ENCODE measurements at places on chromosomes 2 and 18. TPM values are rescaled to one million over a fixed set of nuclear protein-coding genes. Genes with fewer than 3 reads are reported as not detected.

- DNase-seq, result no peak
Measured at GRCh38 chr2:64137567-64137966, 6.7 kb downstream of the PELI1 start.

GRCh38 chr2:238158509-238159070, at the start of gene ERFE:
ERFE (plus strand) TSS chr2:238158970; CDS start chr2:238159008, 38 bp downstream.
- DNase-seq, result no peak

DNA sequence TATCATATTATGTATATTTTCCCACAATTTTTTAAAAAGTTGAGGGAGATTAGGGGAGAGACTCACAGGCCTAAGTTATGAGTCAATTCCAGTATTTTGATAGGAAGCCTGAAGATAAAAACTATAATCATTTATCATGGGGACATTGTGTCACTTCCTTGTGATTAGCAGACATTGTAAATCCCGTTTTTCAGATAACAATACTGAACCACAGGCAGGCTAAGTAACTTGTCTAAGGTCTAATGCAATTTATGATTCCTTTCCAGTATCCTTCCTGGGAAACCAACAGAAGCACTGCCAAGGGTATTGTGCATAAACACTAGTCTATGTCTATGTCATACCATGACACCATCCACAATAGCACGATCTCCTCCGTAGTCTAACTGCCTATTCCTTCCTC, 235.2 kb upstream of the PIK3C3 start:
- no peak for DNase-seq

DNA sequence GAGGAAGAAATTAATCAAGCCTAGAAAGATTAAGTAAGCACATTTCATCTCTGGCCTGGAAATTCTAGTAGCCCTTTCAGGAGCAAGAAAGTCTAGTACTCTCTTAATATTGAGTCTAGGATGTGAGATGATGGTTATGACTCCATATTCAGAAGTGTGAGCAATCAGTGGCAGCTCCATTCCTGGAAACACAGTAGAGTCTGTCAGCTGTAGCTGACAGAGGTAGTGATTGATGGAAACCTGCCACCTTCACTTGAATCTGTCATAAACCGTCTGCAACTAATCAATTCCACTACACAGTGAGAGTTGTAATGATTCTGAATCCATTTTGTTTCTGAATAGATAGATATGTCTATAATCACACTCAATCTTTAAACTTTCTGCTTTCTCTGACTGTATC, 635.1 kb downstream of the IRS1 start:
- DNase-seq, result no peak

Gene APOB
- 0.10 TPM for total RNA-seq

DNA sequence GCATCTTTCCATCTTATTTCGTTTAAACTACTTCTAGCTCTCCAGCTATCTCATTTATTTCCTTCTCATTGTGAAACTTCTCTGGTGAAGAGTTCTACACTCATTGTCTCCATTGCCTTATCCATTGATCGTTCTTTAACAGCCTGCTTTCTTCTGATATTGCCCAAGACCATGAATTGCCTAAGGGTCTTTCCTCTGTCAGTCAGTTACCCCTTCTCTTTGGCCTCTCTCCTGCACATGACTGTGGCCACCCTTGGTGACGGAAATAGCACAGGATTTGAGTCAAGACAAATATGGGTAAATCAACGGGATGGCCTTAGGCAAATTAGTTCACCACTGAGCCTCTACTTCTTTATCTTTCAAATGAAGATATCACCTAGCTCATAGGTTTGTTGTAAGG, 26.6 kb downstream of the NHEJ1 start:
- no peak for DNase-seq

- no peak for DNase-seq
Measured at GRCh38 chr2:158818511-158818910, 23.4 kb downstream of the DAPL1 start.

DNA sequence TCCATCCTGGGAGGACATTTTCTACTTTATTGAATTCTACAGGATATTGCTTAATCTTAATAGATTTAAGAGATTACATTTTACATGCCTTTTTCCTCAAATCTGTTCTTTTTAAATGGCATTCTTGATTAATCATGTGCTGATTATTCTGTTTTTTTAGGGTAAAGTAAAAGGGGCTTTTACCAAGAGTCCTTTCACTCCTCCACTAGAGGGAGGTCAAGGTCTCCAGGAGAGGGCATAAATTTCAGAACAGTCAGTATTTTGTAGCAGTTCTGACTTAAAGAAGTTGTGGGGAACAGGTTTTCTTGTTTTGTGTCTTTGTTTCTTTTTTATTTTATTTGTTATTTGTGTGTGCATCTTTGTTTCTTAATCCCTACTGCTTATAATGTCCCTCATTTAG, 25.4 kb downstream of the WDR75 start:
- DNase-seq, result no peak

GRCh38 chr2:97699765-97700444, 13.5 kb upstream of the ZAP70 start:
- DNase-seq, result no peak

Gene HOXD9
- total RNA-seq, result 7.6 TPM

Gene RALB
- 132 TPM for total RNA-seq

DNA sequence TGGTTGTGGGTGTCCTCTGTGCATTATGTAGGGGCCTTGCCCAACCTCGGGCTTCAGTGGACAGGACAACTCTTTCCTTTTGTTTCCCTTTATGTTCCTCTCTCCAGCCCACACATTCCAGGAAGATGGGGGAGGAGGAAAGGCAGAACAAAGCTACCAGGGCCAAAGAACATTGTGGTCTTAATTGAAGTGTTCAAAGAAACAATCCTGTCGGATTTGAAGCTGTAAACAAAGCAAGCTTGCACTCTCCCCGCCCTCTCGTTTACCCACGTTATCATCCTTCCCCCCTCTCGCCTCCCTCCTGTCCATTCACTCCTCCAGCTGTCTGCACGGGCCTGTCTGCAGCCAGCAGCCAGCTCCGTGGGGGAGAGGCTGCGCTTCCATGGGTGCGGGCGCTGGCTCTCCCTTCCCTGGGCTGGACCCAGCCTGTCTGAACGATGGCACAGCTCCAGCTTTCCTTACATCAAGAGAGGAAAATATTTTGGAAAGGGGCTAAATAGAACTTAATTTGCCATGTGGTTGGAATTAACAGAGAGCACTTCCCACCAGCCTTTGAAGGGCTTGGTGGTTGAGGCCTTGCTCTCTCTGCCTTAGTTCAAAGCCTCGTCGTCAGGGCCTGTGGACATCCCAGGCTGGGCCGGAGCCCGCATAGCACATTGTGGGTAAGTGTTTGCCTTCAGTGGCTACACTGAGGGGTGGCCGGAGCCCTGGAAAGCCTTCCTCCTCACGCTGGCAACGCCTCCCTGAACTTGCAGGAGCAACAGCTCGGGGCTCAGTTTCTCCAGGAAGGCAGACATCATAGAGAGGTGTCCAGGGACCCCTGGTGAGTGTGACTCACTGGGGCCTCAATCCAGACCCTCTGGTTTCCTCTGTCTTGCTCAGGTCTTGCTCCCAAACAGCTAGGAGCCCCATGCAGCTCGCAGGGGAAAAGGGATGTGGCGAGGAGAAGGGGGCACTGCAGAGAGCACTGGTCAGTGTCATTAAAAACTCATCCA, 60.6 kb upstream of the HS6ST1 start:
- no peak for DNase-seq

Gene HSBP1L1
- 5.6 TPM for total RNA-seq

Gene CCBE1
- 9.0 TPM for total RNA-seq

Gene IL36G
- not detected for total RNA-seq

DNA sequence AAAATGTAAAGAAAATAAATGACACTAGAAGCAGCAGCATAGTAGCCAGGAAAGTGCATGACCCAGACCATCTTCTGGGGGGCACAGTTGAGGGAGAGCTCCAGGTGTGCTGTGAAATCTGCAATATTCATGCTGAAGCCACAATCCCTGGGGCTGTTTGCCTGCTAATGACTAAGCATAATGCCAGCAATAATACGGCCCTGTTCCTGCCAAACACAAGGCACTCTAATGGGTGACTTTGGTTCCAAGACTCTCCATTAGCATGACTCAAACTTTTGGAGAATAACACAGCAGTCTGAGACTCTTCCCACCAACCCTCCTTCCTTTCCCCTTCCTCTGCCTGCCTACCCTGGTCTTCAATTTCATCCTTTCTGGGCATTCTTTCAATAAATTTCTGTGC, 77.9 kb upstream of the DOCK10 start:
- no peak for DNase-seq

- no peak for DNase-seq
Measured at GRCh38 chr18:58556331-58557007, 72.4 kb downstream of the ALPK2 start.

- DNase-seq, result no peak
Measured at GRCh38 chr18:23671564-23671963, 8.9 kb upstream of the ANKRD29 start.

- no peak for DNase-seq
Measured at GRCh38 chr18:5979971-5980457, 84.7 kb upstream of the TMEM200C start.

GRCh38 chr2:46225730-46226129, 71.5 kb upstream of the EPAS1 start:
- no peak for DNase-seq

- no peak for DNase-seq
Measured at GRCh38 chr2:172736424-172737174, 954 bp downstream of the RAPGEF4 start.

DNA sequence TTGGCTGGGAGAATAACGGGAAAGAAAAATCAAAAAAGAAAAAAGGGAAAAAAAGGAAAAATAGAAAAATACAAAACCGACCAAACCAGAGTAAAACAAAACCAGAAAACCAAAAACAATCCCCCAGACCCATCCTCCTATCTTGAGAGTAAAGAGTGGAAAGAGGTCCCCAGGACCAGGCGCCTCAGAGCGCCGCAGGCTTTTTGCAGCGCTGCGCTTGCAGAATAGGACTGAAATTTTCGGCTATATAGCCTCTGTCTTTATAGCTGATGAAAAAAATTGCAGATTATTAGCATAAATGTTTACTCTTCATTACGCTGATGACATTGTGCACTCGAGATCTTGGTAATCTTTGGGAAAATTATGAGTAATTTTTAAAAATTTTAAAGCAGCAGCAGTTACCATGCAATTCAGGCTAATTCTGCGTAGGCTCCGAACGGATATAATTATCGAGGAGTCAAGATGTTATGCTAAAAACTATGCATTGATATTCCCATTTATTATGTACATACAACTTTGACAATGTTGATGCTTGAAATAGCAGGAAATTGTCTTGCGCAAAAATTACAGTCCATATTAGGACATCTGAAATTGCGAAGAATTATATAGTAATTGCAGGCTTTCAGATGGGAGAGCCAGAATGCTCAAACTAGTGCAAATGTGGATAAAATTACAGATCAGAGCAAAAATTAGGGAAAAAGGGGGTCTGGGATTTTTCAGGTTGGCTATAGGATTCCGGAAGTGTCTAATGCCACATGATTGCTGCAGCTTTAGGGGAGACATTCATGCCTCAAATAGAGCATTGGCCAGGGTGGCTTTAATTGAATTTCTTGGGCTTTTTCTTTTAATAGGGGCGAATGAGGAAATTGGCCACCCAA, 8.3 kb downstream of the DLX1 start:
- DNase-seq, result no peak

Gene DSC3
- 2.0 TPM for total RNA-seq

DNA sequence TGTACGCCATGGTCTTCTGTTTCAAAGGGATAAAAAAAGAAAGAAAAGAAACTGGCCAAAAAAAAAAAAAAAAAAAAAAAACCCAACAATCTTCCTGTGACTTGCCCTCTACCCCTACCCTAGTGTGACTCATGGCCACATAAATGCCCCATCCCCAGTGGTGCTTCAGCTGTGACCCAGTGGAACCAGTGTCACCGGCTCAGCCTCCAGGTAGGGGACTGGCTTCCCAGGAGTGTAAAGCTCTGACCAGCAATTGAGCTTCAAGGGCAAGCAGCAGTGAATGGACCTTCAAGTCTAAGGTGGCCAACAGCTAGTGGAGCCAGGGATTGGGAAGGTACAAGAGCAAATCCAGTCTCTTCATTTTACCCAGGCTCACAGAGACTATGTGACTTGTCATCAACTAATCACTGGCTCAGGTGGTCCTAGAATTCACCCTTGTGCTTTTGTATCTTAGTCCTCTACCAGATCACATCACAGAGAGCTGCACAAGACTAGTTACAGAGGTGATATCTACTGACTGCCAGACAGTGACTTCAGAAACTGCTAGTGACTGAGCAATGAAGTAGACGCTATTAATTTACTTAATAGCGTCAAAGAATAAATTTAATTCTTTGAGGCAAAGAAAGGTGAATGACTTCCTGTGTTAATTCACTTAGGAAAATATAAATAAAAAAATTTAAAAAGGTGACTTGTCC, 1.3 kb upstream of the TGFBRAP1 start:
- no peak for DNase-seq

Gene REG3G
- total RNA-seq, result not detected

- DNase-seq, result no peak
Measured at GRCh38 chr2:127674241-127675209, 805 bp downstream of the LIMS2 start.

GRCh38 chr2:74849228-74849892, 15.4 kb downstream of the HK2 start:
- DNase-seq, result no peak

DNA sequence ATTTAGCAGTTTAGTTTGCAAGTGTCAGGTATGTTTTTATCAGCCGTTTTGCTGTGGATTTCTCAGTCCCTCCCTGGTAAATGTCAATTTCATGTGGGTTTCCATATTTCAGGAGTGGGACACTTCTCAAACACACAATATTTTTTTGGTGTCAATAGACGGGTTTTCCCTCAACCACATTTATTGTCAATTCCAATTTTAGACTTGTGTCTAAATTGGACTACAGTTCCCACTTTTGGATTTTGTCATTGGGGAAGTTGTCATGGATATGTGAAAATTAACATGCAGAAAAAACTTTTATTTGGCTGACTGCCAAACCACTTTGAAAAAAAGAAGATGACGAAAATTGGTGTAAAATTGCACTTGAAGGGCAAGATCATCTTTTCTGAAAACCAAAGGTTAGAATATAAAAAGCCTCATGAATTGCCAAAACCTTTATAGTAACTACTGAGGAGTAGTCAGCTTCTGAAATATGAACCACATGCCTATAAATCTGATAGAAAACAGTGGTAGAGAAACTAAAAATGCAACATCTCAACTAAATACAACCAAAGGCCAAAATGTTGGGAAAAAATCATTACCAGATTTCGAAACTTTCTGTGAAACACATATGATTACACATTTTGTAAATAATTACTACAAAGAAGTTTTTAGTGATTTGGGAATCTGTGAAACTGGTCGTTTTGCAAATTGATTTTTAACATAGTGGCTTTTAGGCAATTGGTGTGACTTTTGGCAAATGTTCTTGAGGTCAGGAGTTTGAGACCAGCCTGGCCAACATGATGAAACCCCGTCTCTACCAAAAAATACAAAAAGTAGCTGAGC, 106.4 kb downstream of the BCL2L11 start:
- DNase-seq, result no peak

Gene EN1
- not detected for total RNA-seq

Gene IL36B
- not detected for total RNA-seq
